NCI-H1048 (cell line): ENCODE measurements at places on chromosomes 3 and 15.

GRCh38 chr15:60413231-60413824, 15.5 kb upstream of the ANXA2 start:
- DNase-seq = no peak

DNA sequence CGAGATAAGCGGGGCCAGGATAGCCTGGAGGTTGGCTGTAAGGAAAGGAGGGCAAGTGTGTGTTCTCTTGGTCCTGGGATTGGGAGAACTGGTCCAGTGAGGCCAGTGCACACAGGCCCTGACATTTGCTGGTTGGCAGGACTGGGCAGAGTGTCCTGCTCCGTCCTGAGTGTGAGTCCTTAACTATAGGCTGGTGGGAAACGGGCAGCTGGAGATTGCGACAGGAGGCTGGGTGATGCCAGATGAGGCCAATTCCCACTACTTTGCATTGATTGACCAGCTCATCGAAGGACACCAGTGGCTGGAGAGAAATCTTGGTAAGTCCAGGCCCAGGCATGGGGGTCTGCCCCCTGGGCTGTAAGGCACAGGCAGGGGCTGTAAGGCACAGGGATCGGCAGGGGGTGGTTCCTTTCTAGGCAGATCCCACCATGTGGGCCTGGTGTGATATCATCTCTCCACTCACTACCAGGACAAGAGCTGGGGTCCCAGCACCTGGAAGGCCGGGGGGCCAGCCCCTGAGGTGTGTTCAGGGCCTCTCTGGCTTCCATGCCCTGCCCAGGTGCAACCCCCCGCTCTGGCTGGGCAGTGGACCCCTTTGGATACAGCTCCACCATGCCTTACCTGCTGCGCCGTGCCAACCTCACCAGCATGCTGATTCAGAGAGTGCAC, 3.2 kb downstream of the MAN2A2 start:
- DNase-seq = no peak

GRCh38 chr3:126288314-126288713, 68.9 kb downstream of the KLF15 start:
- no peak for DNase-seq

- DNase-seq = no peak
Observed at GRCh38 chr15:39099524-39099923, 481.4 kb upstream of the THBS1 start.

GRCh38 chr3:177405191-177405672, 207.9 kb upstream of the TBL1XR1 start:
- no peak for DNase-seq

DNA sequence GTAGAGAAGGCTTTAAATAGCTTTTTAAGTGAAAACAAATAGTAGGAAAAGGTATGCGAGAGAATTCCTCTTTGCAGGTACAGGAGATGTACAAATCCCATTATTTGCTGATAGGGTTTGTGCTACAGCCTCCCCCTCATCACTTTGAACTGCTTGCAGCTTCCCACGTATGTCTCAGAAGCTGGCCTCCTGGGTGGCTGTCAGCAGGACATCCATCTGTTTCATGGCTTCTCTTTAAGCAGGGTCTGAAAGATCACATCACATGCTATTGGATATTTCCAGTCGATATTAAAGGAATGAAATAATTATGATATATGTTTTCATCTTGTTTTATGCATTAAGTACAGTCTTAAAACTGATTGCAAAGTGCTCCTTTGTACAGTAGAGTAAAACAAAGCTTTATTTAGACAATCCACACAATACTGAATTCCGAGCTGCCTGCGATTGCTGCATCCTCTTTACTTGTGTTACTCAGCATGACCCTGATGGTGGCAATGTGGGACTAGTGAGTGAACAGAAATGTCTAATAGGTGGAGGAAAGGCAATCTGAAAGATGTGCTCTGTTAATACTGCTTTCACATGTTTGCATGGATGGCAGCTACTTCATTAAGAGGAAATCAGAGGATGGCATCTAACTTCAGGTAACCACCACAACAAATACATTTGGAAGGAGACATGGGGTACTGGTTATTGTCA, 930.6 kb upstream of the SEMA6D start:
- DNase-seq = no peak

DNA sequence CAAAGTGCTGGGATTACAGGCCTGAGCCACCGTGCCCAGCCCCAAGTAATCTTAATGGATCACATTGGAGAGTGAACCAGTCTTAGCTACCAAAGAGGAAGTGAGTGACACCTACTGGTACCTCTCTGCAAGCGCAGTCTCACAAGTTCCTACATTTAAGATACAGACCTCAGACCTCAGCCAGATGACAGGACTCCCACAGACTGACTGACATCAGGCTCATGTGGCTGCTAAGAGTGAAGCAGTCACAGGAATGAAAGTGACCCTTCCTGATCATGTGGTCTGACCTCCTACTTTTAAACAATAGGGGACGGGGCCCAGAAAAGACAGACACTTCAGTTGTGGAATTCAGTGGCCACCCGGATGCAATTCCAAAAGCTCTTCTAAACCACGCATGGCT, 36.3 kb upstream of the GNB5 start:
- no peak for DNase-seq

DNA sequence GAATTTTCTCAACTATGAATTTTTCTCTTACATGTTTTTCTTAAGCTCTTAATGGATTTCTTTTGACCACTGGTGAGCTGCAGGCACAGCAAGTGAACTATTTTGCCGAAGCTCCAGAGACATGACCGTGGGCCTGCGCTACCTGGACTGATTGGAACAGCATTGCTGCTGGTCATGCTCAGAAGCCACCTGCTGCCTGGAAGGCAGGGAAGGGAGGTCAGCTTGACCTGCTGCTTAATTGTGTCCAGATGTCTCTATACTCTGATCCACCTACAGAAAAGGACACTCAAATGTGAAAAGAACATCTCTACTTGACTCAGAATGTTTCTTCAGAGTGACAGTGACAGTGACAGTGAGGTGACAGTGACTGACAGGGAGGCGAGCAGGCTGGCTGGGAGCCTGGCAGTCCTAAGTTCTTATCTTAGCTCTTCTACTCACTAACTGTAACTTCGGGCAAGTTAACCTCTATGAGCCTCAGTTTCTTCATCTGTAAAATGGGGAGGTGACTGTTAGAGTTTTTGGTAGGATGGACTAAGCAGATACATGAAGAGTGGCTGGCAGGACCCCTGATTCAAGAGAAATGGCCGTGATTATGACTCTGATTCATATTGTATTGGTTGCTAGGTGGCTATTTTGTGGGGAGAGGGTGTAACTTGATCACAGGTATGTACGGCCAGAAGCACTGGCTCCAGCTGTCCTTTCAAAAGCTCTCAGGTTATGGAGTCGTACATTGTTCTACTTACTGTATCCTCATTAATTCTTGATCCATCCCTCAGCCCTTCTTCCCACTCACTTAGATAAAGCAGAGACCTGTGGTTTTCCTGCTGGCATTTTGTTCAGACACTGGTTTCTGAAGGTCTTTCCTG, 54.8 kb upstream of the DLG1 start:
- DNase-seq = no peak

DNA sequence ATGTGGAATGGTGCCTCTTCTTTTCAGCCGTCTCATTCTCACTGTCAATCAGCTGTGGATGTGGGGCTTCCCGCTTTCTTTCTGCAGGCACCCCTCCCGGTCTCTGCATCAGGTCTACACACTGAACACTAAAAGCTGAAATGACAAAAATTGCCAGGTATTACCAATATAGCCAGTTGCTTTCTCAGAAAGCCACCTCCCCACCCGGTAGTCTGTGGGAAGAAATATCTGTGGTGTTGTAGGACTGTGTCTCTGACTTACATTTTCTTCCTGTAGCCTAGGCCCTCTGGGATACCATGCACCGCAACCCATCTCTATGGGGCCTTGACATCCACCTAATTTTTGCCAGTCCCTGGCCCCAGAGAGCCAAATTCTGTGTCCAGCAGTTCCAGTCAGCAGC, 19.2 kb upstream of the EPHB1 start:
- DNase-seq = no peak

- DNase-seq = no peak
Observed at GRCh38 chr3:111594205-111594604, 941 bp downstream of the ZBED2 start.

DNA sequence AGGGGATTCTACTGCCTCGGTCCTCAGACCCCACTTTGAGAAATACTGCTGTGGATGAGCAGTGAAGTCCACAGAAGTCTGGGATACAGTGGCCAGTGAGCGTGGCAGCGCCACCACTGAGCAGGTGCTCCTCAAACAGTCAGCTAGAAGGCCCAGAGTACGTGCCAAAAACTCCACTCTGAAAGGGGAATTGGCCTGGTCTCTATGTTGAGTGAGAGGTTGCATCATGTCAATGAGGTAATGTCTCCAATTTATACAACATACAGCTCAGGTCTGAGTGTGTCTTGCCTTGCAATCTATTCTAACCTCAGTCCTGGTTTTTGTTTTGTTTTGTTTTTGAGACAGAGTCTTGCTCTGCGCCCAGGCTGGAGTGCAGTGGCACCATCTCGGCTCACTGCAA, 53.3 kb upstream of the ETV5 start:
- DNase-seq = no peak

DNA sequence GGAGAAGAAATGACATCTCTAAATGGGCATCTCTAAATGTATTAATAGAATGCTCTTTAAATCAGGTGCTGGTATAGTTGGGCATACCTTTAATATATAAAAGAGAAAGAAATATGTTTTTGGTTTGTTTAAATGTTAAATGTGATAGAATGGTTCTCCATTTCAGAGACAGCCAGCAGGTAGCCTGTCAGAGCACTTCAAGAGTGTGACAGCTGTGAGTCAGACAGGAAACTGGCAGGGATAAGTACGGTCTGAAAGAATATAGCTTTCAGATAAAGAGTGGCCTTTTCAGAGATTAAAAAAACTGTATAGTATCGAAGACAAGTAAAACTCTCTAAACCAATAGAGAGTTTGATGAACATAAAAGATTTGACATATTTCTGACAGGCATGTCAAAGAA, 654.1 kb downstream of the IGSF11 start:
- DNase-seq = no peak

DNA sequence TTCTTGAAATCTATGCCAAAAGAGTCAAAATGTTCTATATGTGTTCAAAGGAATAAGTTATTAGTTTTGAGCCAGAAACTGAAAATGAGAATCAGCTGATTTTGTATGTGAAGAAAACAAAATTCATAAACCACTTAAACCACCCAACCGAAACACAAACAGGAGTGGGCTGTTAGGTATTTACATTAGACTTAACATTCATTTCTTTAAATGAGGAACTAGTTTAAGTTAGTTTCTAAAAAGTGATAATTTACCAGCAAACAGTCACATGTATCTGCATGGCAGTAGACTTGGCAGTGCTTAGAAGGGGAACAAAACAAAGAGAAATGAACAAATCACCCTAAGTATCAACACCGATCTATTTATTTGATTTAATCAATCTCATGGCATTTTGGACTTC, 128.0 kb downstream of the GMNC start:
- no peak for DNase-seq

DNA sequence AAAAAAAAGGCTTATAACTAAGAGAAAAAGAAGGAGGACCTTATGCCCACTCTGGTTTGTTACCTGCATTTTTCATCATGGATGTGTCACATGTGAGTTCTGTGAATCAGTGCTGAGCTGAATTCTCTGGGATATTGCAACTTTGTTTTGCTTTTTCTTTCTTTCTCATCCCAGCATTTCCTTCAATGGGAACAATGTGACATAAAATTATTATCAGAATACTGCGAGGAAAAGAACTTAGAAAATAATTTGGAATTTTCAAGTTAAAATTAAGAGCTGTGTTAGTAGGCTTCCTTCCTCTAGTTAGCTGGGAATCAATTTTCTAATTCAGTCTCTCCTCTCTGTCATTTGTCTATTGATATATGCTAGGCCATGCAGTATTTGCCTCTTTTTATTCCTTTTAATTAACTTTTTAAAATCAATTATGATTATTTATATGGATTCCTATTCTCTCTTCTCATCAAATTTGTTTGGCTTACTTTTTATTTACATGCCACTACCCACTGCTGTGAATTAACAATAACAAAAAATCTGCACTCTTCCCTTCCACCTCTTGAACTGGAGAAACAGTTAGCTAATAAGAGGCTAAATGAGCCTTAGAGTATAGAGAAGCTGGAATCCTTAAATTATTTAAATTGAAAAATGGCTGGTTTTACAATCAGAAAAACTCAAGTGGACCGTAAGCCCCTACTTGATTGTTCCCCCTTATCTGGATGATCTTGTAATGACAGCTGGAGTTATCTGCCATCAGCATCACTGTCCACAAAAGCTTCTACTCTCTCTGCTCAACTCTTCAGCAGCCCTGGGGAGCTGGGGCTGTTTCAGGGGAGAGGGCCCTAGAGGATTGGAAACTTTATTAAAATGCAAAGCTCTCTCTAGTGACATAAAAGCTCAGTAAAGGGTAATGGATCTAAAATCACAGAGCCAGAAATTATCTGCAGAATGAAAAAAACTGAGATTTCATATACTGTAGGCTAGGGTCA, 95.3 kb upstream of the SOX2 start:
- DNase-seq = no peak

- DNase-seq = no peak
Observed at GRCh38 chr15:53555226-53555625, 204.2 kb downstream of the WDR72 start.

- no peak for DNase-seq
Observed at GRCh38 chr15:85758655-85758978, 36.1 kb downstream of the KLHL25 start.

- DNase-seq = no peak
Observed at GRCh38 chr3:30864132-30864531, 30.3 kb downstream of the GADL1 start.

- no peak for DNase-seq
Observed at GRCh38 chr15:29952225-29952624, 130.0 kb upstream of the TJP1 start.

DNA sequence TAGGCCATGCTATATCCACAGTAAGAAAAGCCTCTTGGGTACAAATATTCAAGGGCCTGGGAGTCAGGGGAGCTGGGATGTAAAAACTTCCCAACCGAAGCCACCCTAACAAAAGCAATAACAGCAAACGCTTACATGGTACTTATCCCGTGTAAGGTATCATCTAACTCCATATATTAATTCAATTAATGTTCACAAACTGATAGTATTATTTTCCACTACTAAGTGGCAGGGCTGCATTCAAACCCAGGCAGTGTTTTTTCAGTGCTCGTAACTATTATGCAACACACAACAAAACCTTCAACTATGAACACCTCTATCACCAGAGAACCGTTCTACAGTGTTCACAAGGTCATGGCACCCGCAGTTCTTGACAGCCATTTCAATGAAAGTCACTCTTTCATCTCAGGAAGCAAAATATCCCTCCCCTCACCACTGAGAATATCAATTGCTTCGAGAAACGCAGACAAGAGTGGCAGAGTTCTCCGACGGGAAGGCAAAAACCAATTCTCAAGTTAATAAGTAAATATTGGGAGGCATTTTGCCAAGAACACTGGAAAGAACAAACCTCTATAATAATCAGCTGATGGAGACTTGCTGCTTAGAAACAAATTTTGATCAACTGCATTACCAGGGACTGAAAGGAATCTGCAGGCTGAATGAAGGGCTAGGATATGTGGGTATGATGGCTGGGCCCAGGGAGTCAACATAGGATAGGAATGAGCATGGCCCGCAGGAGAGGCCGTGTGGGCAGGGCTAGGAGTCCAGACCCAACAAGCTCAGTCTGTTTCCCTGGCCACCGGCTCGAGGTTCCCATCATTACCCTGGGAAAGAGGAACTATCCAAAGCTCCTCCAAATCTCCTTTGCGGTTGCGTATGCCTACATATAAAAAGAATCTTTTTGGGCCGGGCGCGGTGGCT, 72.3 kb downstream of the XXYLT1 start:
- no peak for DNase-seq
